ENCODE measurements at places on chromosomes 1 and 21.

DNA sequence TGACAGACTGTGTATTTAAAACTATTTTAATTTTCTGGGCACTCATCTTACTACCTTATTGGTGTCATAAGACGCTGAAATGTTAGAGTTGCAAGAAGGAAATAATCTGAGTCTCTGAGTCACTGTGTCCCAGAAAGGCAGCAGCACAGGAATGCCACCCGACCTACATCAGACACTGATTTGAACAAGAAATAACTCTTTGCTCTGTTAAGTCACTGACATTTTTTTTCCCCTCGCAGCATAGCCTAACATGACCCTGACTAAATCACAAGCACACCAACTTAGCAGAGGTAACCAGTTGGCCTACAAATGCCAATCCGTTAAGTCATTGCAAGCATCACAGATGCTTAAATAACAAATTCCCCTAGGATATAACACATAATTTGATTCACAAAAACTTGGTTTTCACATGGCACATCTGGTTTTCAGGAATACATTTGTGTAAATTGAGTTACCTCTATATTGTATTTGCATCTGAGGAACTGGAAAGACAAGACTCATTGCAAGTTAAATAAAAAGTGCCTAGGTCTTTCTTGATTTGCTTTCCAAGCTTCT lies 349.1 kb downstream of the SEC16B start:
- no peak for DNase-seq

GRCh38 chr21:42414928-42415769 lies 11.4 kb downstream of the UBASH3A start:
- DNase-seq = no peak

- DNase-seq = no peak
Observed at GRCh38 chr1:8285103-8285502, 32.8 kb upstream of the SLC45A1 start.

DNA sequence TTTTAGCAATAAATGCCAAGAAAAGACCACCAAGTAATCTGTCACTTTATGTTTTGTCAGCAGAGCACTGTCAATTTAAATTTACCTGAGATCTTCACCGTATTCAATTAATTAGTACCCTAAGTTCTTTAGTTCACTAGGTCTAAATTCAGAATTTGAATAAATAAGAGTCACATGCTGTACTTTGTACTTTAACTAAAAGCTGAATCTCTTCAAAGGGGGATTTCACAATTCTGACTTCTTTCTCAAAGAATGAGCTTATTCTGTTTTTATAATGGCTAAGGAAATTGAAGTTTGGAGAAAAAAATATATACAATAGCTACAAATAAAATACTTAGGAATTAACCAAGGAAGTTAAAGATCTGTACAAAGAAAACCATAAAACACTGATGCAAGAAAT lies 2.1 kb upstream of the GNG5 start:
- no peak for DNase-seq

DNA sequence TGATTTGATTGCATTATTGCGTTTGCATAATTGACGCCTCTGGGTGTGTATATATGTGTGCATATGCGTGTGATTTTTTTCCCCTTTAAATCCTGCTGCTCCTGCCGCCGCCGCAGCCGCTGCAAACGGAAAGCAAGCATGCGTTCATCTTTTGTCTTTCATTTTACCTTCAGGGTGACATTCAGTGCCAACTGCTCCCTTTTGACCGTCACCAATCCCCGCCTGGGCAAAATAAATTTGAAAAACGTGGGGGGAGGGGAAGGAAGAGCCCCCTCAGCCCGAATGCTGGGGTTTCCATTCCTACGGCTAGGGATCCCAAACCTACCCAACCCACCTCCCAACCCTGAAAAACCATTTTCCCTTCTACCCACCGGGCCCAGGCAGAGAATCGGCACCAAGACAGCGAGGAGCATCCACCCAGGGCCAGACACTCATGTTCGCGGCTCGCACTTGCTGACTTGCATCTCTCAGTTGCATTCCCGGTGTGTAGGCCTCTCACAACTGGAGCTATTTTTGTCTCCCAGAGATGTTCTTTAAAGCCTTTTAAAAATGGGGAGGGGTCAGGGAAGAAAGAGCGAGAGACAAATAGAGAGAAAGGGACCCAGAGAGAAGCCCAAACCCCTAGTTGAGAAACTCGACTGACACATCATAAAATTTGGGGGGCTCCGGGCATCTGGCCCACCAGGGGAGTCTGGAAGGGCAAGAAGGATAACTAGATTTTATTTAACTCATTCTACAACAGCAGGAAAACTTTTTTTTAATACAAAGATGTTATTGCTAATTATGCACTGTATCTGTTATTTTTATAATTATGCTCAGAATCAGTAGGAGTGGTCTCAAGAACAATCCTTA lies 367.1 kb upstream of the ESRRG start:
- peak; percentile 54 for DNase-seq

- DNase-seq = no peak
Observed at GRCh38 chr1:40270152-40270834, 12.3 kb downstream of the ZMPSTE24 start.

DNA sequence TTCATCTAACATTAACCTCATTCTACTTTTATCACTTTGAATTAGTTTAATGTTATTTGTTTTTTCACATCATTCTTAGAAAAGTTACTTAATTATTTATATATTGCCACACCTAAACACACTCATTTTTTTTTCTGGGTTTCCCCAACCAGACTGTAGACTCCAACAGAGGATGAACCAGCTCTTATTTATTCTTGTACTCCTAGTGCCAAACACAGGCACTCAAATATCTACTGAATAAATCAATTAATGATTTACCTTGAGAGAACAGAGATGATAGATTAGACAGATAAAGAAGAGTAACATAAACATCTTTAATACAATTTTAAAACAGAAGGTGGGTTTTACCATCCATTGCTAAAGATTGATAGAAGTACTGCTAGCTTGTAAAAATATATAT lies 35.6 kb downstream of the EGLN1 start:
- DNase-seq = no peak

DNA sequence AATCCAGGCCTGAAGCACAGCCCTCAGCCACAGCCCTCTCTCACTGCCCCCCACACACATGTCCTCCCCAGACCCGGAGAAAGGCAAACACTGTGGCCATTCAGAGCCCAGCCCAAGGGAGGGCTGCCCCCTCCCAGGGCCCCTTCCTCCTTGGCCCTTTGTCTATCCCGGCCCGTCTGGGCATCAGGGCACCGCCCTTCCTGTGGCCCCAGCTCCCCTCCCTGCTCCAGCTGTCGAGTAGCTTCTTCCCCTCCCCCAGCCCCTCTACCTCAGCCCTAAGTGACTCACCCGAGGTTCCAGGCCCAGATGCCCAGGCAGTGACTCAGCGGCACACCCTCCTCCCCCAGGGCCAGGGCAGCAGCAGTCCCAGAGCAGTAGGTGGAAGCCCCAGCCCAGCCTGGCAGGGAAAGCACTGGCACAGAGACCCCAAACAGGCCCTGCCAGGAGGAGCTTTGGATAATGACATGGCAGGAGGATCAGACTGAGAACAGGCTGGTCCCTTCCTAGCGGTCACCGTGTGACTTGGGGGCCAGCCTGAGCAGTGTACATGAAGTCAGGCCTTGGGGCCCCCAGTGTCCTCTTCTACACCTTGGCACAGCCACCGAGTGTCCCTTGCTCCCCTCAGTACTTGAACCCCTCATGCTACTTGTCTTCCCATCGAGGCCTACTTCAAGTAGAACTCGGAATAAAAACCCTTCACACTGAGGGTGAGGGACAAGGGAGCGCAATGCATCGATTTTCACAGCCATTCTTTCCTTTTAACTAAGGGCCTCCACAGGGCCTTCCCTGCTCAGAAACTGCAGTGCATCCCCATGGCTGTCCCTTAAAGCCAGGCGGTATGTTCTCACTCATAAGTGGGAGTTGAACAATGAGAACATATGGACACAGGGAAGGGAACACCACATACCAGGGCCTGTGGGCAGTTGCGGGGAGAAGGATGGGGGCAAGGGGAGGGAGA lies 1.0 kb upstream of the S100A2 start:
- peak; percentile 64 for DNase-seq

DNA sequence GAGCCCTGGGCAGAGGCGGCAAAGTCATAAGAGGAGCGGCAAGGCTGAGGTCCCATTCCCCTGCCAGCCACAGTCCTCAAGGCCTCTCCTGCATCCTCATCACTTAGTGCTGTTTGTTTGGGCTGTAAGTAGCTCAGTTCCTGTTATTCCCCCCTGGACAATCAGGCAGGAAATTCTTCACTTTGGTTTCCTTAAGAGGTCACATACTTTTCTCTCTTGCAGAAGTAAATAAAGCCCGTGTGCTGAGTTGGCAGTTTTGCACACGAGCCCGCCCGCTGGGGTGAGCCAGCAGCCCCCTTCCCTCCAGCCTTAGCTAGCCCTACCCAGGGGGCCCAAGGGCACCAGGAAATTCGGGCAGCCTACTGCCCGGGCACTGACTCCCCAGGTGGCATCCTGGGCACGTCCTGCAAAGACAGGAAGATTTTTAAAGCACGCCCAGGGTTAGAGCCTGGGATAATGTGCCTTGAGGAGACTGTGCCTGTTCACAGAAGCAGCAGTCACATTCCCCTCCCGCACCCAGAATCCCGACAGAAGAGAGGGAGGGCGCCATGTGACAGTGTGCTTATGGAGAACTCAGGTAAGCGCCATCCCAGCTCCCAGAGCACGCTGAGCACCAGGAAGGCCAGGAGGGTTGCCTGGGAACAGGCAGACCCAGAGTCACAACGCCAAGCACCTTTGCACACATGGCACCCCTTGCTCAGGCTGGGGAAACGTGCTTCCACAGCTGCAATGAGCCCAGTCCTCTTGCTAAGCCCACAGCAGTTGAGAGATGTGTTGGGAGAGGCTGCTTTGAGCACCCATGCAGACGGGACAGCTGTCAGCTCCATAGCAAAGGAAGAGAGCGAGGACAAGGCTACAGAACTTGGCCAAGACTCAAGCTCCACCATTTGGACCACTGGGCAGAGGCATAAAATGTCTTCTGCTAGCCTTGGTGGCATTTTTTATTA lies 144.5 kb upstream of the TMEM51 start:
- DNase-seq = no peak

DNA sequence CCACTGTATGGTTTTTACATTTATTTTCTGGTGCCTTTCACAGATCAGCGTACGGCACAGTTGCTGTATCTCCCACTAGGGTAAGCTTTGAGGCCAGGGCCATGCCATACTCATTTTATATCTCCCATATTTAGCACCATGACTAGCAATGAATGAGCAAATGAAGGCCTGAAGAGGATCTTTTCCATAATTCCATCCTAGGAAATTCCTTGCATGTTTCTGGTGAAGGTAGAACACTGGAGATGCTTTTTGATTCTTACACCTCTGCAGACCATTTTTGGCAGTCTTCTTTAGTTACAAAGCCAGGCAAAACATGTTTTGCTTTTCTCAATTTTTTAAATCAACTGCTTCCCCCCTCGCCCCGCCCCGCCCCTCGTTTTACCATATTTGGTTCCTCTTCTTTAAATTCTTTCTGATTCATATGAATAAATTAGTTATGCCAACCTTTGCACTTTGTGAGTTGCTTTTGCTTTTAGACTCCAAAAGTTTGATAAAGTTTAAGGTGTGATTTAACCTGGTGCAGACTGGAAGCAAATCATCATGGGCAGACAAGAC lies 78.9 kb upstream of the AK4 start:
- DNase-seq = no peak

DNA sequence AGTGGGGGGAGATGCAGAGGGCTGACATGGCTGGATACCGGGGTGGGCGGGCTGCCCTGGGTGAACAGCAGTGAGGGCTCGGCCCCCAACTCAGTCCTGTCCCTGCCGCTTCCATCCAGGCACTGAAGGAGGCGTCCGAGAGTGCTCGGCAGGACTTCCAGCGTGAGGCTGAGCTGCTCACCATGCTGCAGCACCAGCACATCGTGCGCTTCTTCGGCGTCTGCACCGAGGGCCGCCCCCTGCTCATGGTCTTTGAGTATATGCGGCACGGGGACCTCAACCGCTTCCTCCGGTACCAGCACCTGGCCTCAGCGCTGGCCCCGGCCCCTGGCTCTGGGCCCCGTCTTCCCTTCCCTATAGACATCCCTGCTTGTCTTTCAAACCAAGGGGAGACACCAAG lies 15.6 kb downstream of the NTRK1 start:
- no peak for DNase-seq

- no peak for DNase-seq
Observed at GRCh38 chr1:9730096-9730901, 78.8 kb downstream of the PIK3CD start.

DNA sequence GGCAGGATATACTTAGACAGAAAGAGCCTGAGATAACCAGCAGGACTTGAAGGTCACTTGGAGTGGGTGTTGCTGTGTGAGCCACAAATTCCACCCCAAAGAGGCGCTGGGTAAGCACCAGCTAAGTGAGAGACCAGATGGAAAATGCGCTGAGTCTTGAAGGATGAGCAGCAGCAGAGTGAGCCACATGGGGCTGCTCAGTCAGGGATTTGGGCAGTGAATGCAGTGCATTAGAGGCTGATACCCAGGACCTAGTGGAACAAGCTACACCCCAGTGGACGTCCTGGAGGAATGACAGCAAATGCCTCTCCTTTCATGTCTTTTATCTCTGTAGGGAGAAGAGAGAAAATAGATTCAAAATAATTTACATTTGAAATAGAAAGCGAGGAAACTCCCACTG lies 11.3 kb downstream of the GRIK1 start:
- no peak for DNase-seq

- DNase-seq = no peak
Observed at GRCh38 chr1:45177452-45177851, 29.0 kb downstream of the ZSWIM5 start.

- no peak for DNase-seq
Observed at GRCh38 chr1:226590614-226591013, 42.0 kb downstream of the STUM start.

DNA sequence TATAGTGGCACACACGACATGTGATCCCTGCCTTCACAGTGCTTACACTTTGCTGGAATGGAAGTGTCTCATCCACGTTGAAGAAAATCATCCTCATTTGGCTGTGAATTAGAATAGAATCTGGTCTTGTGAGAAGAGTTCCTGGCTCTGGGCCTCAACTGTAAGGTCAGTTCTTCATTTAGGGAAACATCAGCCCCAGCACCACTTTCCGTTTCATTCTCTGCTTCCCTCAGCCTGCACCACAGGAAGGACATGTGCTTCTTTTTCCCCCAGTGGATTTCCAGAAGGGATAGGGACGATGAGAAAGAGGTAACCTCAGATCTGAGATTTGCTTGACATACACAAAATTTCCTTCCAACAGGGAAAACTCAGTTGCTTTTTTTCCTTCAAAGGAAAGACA lies 3.7 kb upstream of the ALX3 start:
- no peak for DNase-seq

DNA sequence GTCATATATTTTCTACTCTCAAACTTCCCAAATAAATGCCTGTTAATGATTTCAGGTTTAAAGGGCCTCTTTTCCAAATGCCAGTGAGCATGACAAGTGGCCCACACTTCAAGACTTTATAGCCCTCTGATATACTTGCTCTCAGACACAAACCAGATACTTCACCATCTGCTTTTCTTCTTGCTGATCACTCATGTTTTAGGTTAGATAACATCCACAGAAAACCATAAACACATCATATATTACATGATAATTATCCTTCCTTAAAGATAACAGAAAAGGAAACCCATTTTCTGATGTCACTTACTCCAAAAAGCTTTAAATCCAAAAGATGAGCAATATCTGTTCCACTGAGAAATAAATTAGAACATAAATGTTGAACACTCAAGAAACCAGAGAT lies 723.5 kb downstream of the LTN1 start:
- DNase-seq = no peak
